H4 (cell line): ENCODE measurements at places on chromosomes 3 and 15. TPM values are rescaled to one million over a fixed set of nuclear protein-coding genes. Genes with fewer than 3 reads are reported as not detected.

CYP1A2 gene
- total RNA-seq, result not detected in 2 replicates

FGD5 gene
- 0.17 TPM in 1 of 2 replicates, not detected in the other for total RNA-seq

ADCY5 gene
- total RNA-seq, result 0.18 and 0.85 TPM in 2 replicates

ZNF639 gene
- 71.2 and 76.8 TPM in 2 replicates for total RNA-seq

DNA sequence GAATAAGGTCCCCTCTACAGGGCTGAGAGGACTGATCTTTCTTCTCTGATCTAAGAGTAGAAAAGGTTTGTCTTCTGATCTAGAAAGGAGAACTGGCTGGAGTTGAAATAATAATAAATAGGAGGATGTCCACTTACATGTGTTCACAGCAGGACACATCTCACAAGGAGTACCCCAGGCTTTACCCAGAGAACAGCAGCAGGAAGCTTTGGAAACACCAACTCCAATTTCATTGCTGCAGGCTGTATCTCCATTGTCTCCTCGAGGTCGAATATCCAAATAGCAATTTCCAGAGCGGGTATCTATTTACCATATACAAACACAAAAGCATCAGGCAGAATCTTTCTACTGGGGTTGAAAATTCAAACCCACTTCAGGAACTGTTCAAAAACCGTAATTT, 136.6 kb downstream of the DUT start:
- no peak for DNase-seq

DNA sequence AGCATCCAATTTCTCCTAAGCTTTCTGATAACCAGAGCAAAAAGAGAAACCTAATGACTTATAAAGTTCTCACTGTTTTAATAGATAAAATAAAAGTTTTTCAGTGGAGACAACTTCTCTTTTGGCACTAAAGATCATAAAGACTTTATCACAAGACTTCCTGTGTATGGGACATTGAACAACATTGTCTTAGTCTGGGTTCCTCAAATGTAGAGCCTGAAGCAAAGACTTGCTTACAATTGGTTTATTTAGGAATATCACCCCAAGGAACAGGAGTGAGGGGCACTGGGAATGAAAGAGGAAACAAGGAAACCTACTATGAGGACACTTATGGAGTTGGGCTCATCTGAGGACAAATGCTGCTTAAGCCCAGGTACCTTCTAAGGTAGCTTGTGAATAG, 127.4 kb downstream of the B3GALNT1 start:
- no peak for DNase-seq

- peak; percentile 47 for DNase-seq
Observed at GRCh38 chr15:65856821-65857455, 12.4 kb upstream of the RAB11A start.

GRCh38 chr3:128794770-128795649, 69.0 kb downstream of the RAB7A start:
- DNase-seq, result peak; percentile 61
